AG09319 (cell line): ENCODE measurements at places on chromosomes 5 and 9.

DNA sequence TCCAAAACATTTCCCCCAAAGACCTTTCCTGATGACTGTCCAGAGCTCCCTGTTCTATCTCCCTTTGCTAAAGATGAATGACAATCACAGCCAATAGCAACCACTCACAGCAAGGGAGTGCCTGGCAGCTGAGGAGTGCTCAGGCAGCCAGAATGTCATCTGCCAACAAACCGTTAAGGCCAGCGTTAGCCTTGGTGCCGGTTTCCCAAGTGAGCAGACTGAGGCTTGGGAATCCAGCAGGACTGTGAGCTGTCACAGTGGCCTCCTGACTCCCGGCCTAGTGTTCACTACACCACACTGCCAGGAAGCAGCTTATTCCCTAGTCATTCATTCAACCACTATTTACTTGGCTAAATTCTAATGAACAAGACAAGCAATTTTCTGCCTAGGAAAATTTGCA lies 24.7 kb downstream of the STK10 start:
- DNase-seq, result no peak

DNA sequence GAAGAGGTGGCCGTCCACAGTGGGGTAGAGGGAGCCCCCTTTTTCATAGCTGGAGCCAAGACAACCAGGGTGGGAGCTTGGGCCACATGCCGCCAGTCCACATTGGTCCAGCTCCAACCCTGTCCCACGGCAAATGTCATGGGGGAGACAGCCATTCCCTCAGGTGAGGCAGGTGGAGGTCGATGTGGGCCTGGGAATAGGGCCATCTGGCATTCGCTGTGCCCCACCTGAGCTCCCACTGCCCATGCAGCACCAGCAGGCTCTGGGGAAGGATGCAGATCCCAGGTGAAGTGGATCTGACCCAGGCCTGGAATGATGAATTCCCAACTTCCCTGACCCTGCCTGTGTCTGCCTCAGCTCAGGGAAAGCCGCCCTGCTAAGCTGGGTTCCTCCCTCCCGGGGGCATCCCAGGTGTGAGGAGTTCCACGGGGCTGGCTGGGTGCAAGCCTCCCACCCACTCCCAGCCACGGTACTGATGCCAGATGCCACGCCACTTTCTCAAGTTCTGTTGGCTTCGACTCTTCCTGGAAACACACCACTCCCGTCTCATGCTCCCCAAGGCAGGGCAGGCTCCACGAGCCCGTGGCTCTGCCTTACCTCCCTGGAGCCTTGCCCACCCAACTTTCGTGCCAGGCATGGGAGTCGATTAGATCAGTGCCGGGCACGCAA lies 25.2 kb upstream of the FCN2 start:
- DNase-seq, result no peak

DNA sequence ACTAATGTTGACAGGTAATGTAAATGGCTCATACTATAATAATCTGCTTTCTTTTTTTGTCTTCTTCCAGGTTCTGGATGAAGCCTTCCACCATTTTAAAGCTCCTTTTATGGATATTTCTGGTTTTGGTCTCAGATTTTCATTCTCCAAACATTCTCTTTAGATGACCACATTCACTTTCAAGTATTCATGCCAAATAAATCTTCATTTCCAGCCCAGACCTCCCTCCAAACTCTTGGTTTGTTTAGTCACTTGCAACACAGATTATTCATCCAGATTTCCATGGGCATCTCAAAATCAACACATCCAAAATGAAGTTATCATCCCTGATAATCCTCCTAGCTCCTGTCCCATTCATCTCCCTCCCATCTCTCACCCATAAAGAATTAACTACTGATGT lies 40.3 kb upstream of the SVEP1 start:
- DNase-seq, result no peak

GRCh38 chr5:159098603-159099436 lies 896 bp downstream of the EBF1 start:
- DNase-seq, result no peak

DNA sequence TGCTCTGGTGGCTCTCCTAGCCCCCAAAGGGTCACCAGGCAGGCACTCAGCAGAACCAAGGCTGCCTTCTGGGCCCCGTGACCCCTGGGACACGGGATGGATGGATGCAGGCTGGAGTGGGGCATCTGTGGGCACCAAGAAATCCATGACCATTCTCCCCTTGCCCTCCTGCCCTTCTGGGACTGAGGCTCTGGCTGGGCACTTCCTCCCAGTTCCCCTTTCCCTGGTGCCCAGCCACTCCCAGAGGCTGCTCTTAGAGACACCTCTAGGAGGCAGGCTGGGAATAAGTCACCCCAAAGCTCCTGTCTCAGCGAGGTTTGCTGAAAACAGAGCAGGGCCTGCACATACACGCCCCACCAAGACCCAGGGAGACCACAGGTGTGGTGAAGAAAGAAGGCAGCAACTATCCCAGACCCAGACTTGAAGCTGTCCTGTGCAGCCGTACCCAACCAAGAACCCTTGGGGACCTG lies 943 bp downstream of the STING1 start:
- DNase-seq, result no peak

DNA sequence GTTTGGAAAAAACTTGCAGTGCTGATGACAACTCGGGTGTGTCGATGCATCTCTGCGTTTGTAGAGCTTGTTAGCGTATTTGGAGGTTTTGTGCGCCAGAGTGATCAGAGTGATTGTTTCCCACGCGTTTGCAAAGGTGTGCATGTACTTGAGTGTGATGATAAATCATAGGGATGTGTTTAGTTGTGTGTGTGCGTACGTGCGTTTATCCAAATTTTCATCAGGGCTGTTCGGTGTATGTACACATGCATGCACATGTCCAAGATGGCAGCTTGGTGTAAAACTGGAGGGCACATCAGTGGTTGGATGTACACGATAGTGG lies 248 bp upstream of the C1QTNF2 start:
- no peak for DNase-seq

- no peak for DNase-seq
Measured at GRCh38 chr5:114408847-114409246, 47.0 kb downstream of the KCNN2 start.

- peak; percentile 14 for DNase-seq
Measured at GRCh38 chr5:42583322-42583721, 160.1 kb downstream of the GHR start.

- no peak for DNase-seq
Measured at GRCh38 chr5:60463179-60463868, 236.6 kb downstream of the DEPDC1B start.

- no peak for DNase-seq
Measured at GRCh38 chr5:175683921-175684320, 26.1 kb downstream of the HRH2 start.

DNA sequence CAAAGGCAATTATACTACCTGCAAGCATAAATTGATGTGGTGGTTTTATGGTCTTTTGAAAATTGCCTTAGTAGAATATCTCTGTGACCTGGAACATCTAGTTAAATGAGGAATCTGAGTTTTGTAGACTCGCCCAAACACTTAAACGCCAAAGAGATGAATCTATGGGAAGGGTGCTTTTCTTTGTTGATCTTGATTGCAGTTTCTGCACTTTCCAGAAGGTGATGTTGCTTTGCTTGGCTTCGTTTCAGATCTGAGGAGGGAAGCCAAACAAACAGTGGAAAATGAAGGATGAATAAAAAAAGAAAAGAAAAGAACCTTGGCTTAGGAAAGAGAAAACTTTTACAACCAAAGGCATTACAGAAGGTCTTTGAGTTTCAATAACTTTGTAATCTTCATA lies 1021.2 kb downstream of the NR2F1-AS1 start:
- no peak for DNase-seq

DNA sequence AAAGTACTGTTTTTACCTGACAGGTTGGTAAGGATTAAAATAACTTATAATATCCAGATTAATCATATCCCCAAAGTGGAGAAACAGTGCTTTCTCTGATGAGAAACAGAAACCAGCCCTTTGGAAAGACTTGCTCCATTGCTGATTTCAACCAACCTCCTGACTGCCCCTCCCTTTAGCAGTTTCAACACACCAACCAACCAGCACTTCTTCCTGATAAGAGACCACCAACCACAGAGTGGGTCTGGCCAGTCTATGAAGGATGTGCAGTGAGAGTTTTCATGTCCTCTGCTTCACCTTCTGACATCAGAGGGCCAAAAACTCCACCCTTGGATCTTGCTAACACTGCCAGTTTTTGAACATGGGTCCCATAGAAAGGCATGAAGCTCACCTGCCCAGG lies 28.1 kb downstream of the RIGI start:
- DNase-seq, result no peak

GRCh38 chr9:36797471-36798220 lies 225.0 kb downstream of the MELK start:
- no peak for DNase-seq

- DNase-seq, result no peak
Measured at GRCh38 chr9:137866226-137867141, 11.1 kb upstream of the CACNA1B start.

GRCh38 chr5:37005946-37006540 lies 129.5 kb downstream of the NIPBL start:
- no peak for DNase-seq

- no peak for DNase-seq
Measured at GRCh38 chr5:173973616-173973969, 15.4 kb upstream of the C5orf47 start.

GRCh38 chr9:33445389-33446239 lies 1.8 kb downstream of the AQP3 start:
- DNase-seq, result no peak

DNA sequence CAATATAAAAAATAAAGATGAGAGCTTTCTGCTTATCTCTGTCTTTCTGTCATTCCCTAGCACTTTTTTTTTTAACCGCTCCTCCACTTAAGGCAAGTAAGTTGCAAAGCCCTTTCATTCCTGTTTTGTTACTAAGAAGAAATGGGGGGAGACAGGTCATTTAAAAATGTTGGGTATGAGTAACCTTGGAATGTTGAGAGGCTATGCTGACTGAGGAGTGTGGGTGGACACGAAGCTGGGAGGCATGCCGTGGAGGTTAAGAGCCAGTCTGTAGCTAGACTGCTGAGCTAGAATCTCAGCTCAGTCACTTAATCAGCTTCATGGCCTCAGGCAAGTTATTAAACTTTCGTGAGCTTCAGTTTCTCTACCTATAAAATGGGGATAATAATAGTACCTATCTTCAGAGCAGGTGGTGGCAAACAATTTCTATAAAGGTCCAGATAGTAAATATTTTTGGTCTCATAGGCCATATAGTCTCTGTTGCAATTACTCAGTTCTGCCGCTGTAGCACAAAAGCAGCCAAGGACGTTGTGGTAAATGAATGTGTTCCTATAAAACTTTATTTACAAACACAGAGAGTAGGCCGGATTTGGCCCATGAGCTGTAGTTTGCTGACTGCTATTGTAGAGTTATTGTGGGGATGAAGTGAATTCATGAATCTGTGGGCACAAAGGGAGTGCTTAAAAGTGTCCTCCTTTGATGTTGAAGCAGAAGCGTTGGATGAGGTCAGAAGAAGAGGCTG lies 220.0 kb downstream of the GABBR2 start:
- DNase-seq, result peak; percentile 66

GRCh38 chr9:75471549-75472114 lies 383.3 kb downstream of the OSTF1 start:
- DNase-seq, result no peak

DNA sequence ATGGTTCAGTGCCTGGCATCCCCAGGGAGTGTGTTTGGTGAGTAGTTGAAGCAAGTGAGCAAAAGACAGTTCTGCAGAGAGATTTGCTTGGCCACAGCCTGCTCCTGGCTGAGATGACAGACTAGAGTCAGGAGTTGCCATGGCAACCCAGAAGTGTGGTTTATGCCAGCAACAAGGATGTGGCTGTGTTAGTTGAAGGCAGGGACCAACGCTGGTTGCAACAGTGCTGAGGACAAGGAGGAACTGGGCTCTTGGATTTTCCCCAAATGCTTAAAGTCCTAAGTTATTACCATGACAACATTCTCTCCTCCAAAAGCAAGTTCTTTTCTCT lies 2.7 kb downstream of the NXNL2 start:
- peak; percentile 79 for DNase-seq

DNA sequence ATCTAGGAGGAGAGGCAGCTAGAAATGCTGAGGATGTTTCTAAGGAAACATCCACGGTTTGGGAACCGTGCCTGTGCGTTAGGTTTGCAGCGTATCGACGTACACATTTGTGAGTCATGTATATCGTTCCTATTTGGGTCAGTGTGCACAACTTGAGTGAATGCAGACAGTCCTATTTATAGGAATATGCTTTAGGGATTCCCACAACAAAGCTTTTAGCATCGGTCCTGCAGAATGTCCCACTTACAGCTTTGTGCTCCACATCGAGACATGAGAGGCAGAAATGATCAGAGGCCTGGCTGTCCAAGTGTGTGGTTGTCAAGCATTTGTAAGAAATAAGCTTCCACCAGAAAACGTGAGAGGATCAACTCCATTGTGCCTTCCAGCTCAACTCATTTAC lies 1282.7 kb upstream of the WWC1 start:
- no peak for DNase-seq

DNA sequence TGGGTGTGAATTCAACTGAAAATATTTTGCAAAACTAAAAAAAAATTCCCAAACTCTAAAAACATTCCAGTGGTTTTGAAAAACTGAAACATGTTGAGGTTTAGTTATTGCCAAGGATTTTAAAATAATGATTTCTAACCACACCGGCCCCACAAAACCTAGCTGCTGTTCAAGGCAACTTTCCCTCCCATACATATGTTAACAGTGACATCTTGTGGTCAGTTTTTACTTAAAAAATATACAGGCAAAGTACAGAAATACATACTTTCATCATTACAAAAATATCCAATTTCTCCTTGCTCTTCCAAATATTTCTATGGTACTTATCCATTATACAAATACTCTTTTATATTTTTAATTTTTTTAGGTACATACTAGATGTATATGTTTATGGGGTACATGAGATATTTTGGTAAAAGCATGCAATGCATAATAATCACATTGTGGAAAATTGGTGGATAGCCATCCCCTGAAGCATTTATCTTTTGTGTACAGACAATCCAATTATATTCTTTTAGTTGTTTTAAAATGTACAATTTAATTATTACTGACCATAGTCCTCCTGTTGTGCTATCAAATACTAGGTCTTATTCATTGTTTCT lies 34.4 kb upstream of the MRPS30 start:
- peak; percentile 20 for DNase-seq

GRCh38 chr5:167827766-167828165 lies 463.7 kb upstream of the WWC1 start:
- DNase-seq, result no peak

DNA sequence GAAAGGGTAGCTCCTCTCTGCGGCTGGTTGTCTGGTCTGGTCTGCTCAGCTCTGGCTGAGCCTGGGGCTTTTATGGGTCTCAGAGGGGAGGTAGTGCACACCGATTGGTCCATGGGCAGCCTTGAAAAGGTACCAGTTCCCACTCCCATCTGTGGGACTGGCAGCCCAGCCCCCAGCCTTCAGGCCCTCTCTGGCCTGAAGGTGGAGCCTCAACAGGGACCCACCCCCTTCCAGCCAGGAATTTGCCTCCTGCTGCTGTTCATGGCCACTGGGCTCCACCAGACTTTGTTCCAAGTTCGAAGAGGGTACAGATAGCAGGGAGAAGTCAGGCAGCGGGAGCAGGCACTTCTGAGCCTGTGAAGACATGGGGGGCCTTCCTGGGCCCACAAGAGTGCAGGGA lies 165.3 kb upstream of the SLC27A6 start:
- no peak for DNase-seq

- no peak for DNase-seq
Measured at GRCh38 chr5:74640954-74641734, 616 bp upstream of the ENC1 start.
